ENCODE measurements at places on chromosomes 12 and 14.

- DNase-seq = no peak
Measured at GRCh38 chr14:61513986-61514830, 181.1 kb upstream of the HIF1A start.

- no peak for DNase-seq
Measured at GRCh38 chr12:43806737-43807072, 588 bp upstream of the TWF1 start.

- DNase-seq = no peak
Measured at GRCh38 chr14:36260970-36261640, 59.3 kb downstream of the MBIP start.

DNA sequence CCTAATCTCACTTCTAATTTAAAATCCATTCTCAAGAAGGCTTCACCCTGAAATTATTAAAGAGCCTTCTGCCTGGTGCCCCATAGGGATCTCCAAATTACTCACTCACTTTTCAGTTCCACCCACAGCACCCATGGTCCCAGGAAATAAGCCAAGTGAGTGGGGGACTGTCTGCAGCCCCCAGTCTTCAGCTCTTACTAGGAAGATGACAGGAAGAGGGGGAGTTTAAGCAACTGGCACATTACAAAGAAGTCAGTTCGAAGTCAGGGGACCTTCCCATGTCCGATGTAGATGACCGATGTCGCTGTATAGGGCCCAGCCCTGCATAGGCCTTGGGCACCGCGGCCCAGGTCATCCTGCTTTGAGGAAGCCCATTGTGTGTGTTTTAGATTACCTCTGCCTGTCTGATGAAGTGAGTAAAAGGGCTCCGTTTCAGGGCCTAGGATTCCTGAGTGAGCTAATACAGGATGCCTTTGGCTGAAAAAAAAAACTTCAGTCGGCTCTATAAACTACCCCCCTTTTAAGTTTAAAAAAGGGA is 1.9 kb downstream of the ACTN1 start:
- DNase-seq = no peak

GRCh38 chr12:65444996-65445395 is 166.5 kb downstream of the MSRB3 start:
- DNase-seq = no peak

GRCh38 chr14:49512147-49512551 is 74.0 kb downstream of the RPS29 start:
- peak; percentile 8 for DNase-seq

DNA sequence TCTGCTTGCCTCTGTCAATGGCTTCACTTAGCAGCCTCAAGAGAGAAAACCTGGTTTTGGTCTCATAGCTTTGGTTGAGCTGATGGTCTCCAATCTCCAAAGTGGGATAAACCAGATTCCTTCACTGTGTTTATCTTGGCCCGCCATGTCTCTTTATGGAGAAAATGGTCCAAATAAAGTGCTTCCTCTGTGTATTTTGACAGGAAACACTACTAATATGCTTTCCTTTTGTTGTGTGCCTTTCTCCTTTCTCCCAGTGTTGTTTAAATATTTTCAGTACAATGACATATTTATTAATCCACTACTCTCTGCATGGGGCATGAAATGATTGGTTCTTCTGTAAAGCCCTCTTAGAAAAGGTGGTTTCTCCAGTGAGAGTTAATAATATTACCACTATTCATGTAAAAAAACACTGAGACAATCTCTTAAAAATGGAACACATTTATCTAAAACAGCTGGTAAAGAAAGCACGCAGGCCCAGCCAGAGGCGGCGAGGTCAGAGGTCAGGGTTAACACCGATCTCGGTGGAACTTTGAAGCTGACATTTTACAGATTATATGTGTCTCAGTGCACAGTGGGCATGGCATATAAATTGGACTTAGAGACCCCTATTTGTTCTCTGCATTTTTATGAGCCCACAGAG is 24.2 kb downstream of the TMEM30B start:
- DNase-seq = no peak

DNA sequence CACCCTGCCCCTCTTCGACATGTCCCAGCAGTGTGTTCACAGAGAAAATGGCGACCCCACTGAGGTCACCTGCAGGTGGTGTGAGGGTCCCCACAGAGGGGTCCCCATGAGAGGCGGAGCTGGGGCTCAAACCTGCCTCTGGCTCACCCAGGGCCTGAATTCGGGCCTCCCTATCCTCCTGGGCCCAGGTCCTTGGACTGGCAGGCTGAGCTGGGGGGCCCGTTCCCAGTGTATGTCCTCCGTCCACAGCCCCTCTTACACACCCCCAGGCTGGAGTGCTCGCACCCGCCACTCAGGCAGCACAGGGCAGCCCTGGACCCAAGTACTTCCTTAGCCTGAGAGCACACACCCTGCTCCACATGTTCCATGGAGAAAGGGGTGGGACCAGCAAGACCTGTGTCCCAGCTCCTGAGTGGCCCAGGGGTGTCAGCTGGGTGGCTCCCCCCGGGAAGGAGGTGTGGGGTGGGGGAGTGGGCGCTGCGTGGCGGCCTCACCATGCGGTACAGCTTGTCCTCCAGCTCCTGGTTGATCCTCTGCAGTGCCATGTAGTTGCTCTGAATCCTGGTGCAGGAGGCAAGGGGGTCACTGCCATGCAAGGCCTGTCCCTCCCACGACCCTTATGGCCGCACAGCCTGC is 42.6 kb downstream of the BEGAIN start:
- DNase-seq = no peak

DNA sequence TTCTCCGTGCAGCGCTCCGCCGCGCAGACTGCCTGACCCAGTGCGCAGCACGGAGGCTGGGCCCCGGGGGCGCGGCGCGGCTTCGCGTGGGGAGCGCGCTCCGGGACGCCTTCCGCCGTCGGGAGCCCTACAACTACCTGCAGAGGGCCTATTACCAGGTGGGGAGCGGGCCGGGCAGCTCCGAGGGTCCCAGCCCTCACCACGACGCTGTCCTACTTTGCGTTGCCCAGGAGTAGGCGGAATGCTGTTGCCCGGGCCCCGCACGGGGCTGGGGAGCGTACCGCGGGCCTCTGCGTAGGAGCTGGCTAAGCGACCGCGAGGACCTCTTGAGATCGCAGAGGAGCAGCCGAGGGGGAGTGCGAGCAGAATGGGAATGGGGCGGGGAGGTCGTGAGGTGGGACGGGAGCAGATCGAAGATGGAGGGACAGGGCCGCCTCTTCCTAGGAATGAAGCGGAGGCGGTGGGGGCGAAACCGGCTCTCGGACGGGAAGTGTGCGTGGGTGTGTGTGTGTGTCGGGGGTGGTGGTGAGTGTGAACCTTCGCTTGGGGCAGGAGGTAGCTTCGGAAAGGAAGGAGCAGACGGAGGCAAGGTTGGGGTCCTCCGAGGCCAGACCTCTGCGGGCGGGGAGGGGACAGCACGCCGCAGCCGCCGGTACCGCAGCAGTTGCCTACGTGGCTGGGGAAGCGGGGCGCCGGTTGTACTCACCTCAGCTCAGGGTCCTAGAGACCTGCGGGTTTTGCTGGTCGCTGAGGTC is 751 bp downstream of the P3H3 start:
- peak; percentile 77 for DNase-seq

DNA sequence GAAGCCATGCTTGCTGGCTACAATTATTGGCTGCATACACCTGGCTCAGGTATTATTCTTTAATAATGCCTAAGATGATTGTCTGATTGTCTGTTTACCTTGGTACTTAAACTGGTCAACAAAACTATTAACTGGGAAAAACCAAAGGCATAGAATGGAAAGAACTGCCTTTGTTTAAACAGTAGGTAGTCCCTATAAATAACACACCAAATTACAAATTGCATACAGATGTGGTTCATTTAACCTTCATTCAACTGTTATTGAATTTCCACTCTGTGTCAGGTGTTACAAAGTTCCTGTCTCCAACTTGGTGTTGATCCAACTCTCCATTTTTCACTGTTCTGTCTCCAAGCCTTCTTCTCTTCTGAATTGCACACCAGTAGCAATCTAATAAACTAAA is 79.8 kb upstream of the FSCB start:
- peak; percentile 15 for DNase-seq

DNA sequence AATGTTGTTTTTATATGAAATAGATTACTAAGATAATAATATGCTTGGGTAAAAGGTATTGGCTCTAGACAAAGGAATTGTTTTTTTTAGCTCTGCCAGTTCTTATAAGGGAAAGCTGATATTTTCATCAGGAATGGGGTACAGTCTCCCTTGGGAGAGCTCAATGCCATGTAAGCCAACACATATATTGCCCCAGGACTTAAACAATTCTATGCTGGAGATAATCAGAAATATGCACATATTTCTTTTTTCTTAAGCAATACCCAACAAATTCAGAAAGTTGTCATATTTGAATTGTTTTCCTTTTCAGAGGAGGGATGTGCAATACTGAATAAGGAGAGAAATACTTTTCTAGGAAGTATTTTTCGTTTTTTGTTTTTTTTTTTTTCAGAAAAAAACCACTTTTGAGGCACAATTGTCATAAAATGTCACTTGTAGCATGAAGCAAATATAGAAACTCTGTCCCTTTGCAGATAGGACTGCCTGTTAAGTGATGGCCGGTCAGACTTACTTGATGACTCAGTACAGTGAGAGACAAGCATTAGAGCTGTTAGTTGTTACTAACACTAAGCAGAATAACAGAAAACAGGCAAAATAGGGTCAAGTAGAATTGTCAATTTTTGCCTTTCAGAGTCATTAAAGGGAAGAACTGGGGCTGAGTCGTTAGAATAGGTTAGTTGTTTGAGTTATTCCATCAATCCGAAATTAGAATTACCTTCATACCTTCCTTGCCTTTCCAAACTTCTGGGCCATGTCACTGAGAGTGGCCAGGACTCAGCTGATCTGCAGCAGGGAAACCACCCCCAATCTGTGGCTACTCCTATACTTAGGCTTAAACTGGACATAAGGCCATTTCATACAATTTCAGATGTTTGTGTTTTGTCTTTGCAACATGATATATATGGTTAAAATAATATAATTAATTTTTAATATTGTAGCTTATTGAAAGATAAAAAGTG is 168.1 kb downstream of the SLC38A4 start:
- no peak for DNase-seq

DNA sequence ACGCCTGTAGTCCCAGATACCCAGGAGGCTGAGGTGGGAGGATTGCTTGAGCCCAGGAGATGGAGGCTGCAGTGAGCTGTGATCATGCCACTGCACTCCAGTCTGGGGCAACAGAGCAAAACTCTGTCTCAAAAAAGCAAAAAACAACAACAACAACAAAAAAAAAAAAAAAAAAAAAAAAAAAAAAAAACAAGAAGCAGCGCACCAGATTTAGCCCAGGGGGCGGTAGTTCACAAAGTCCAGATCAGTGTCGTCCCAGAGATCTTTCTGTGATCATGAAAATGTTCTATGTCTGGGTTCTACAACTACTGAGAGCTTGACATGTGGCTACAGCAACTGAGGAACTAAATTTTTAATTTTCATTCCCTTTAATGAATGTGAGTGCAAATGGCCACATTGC is 27.4 kb downstream of the OAS2 start:
- no peak for DNase-seq

- DNase-seq = peak; percentile 33
Measured at GRCh38 chr12:76020731-76021672, 10.6 kb downstream of the PHLDA1 start.

DNA sequence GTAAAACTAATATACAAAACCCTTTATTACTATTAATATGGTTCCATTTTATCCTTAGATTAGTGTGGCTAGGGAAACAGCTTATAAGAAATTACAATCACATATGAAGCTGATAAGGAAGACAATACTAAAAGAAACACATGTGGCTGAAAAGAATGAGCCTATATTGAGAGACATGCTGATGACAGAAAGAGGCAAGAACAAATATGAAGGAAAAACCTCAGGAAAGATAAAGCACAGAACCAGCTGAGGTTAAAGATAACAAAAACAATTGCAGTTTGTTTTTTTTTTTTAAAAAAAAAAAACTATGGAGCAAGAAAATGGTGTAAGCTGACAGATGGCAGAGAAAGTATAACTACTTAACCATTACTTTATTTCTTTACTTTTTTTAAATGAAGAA is 69.2 kb upstream of the OSBPL8 start:
- no peak for DNase-seq

GRCh38 chr12:106343214-106343528 is 14.4 kb upstream of the POLR3B start:
- DNase-seq = no peak

DNA sequence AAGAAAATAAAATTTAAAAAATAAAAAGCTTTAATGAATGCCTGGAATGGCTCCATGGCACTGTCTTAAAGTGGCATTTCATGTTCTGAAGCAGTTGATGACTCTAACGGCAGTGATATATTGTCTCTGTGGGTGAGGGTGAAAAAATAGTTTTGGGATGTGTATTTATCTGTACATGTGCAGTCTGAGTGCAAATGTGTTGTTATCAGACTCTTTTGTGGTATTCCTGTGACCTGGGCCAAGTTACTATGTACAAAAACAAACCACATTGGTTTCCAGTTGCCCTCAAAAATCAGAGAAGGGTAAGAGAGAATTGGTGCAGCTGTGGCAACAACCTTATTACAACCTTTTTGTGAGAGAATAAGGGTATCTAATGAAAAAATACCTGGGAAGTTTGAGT is 81.7 kb upstream of the CCDC91 start:
- no peak for DNase-seq

DNA sequence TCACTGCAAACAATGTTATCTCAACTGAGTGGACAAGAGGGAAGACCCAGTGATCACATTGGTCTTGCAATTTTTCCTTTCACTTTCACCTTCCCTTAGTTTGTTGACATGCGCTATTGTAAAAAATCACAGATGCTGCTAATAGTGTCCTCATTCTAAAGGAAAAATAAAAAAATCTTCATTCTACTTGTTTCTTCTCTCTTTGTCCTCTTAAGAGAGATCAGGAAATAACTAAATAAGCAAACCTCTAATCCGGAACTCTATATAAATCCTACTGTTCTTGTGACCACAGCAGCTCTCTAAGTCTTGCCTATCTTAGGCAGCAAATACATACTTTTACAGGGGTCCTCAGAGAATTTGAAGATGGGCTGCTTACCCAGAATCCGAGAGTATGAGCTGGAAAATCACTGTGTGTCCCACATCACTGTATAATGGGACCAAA is 257.7 kb downstream of the NAV3 start:
- DNase-seq = no peak

DNA sequence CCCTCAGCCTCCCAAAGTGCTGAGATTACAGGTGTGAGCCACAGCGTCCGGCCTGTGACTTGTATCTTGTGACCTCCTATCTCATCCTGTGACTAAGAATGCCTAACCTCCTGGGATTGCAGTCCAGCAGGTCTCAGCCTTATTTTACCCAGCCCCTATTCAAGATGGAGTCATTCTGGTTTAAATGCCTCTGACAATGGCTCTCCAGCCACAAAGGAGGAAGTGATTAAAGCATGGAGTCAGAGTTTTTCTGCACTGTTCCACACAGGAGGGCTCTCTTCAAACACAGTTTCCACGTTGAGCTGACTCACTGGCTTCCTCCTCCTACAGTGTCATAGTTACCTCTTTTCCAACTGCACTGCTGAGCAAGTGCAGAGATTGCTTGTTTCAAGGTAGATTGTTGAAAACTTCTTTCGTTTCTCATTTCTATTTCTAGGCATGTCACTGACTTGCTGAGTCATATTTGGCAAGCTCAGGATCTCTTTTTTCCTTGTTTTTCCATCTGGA is 383.8 kb downstream of the PCNX1 start:
- peak; percentile 60 for DNase-seq

GRCh38 chr12:53754633-53755264 is 3.0 kb upstream of the CISTR start:
- DNase-seq = peak; percentile 48

GRCh38 chr12:69495071-69495470 is 24.9 kb downstream of the FRS2 start:
- no peak for DNase-seq

GRCh38 chr12:76878099-76878898 is 520 bp downstream of the CSRP2 start:
- peak; percentile 65 for DNase-seq

Data from tongue (tissue), 3 donors.